Ecto neural progenitor cell (in vitro differentiated cells): ENCODE measurements at places on chromosomes 2 and 18.

DNA sequence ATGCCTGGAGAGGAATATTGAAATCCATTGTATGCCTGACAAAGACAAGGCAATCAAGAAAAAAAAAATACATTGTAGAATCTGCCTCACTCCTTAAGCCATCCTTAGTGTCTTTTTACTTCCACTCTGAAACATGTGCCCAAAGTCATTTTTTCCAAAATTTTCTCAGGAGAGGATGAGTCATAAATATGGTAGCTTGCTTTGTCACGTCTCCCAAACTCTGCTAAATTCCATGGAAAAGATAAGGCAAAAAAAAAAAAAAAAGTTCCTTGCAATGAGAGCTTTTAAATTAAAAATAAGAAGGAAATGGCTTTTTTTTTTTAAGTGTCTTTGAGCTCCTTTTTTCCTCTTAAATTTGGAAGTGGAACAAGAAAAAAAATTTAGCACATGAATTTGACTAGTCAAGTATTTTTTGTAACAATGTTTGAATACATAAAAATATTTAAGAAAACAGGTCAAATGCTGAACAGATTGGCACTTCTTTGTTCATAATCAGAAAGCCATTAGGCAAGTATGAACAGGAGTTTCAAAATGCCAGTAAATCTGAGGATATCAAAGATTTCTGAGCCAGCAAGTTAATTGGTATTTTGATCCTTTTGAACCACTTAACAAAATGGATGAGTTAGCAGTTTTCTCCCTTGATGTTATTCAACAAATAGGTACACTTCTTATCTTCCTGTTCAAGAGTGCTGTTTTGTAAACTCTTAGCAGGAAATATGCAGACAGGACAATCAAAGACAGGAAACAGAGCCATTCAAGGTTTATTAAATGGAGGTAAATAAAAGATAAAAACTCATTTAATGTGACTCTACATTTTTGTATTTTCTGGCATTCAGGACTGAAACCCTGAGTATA lies 247.3 kb upstream of the SP5 start:
- DNase-seq, result no peak

- no peak for DNase-seq
These were observed 96.4 kb downstream of the LAMA1 start for GRCh38 chr18:7020995-7021777.

- no peak for DNase-seq
These were observed 262.9 kb downstream of the HDAC4 start for GRCh38 chr2:239137898-239138283.

GRCh38 chr2:226580403-226580802 lies 219.2 kb downstream of the IRS1 start:
- DNase-seq, result no peak

DNA sequence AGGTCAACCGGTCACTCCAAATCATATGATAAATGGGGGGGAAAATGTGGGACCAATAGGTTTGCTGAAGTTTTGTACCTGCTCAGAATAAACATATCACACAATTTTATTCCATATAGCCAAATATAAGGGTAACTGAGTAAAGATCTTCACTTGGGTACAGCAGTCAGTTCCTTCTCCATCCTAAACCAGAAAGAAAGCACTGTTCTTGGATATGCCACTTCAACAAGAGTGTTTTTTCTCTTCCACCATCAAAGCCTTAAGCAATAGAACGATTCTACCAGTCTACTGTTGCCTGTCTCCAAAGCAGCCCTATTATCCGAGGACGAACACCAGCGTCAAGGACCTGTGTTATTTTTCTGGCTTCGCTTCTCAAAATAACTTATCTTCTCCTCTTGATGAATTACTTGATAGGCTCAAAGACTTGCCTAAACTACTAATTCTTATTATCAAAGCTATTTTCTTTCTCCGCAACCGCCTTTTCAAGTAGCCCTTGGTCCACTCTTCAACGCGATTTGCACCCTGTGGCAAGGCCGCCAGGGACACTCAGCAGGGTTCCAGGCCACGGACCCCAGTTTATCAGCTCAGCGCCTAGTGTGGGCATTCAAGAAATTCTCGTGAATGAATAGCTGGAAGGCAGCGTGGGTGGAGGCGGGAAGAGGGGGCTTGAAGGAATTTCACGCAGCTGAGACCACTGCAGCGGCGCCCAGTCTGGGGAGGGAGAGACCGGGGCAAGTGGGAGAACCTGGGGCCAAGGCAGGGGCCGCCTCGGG lies 646 bp downstream of the ALS2 start:
- no peak for DNase-seq

DNA sequence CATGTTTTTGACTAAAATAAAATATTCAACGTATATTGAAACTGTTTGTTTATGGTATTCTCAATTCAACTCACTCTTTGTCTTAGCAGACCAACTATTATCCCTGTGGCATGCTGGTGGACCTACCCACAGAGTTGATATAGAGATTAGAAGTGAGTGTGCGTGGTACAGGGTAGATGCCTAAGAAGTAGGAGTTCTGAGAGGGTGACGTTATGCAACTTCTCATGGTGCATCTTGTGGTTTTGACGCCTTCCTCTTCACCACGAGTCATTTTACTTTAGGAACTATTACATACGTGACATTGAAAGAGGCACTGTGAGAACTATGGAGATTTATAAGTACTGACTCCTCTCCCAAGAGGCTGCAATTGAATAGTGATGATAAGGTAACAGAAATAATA lies 26.6 kb upstream of the NAPG start:
- DNase-seq, result no peak

DNA sequence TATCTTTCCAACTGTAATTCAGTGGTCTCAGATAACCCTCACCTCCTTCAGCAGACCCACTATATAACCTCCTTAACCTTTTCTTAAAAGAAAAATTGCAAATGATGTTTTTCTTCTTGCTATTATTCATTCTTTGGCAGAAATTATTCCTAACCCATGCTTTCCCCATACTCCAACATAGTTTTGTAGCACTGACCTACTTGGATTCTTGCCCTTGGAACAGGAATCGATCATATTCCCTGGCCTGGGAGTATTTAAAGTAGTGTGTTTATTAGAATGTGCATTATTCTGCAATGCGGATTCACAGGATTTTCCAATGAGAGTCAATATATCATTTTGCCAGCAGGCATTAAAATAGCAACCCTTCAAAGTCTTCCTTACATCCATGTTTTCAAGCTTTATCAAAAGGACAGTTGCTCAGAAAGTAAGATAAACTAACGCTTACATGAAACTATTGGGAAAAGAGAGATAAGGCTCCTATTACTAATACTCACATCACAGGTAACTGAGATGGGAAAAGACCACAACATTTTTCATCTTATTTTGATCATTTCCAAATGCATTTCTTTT lies 37.4 kb downstream of the CHN1 start:
- no peak for DNase-seq

DNA sequence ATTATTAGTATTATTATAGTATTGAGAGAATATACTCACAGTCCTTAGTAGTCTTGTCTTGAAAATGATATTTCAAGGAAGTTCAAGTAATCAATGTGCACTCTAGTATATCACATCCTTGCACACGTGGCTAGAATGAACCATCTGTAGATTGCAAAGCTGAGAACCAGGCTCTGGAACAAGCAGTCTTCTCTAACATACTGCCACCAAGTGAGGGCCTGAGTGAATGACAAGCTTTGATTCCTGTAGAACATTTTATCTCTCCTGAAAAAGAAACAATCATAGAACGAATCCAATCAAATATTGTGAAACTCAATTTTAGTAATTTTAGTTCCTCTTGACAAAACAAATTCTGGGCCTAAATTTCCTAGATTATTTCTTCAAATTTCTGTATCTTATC lies 55.3 kb upstream of the SULT1C3 start:
- DNase-seq, result no peak

- no peak for DNase-seq
These were observed 249.4 kb downstream of the LOXHD1 start for GRCh38 chr18:46407486-46408166.

GRCh38 chr18:22268641-22269128 lies 99.3 kb downstream of the GATA6 start:
- no peak for DNase-seq

DNA sequence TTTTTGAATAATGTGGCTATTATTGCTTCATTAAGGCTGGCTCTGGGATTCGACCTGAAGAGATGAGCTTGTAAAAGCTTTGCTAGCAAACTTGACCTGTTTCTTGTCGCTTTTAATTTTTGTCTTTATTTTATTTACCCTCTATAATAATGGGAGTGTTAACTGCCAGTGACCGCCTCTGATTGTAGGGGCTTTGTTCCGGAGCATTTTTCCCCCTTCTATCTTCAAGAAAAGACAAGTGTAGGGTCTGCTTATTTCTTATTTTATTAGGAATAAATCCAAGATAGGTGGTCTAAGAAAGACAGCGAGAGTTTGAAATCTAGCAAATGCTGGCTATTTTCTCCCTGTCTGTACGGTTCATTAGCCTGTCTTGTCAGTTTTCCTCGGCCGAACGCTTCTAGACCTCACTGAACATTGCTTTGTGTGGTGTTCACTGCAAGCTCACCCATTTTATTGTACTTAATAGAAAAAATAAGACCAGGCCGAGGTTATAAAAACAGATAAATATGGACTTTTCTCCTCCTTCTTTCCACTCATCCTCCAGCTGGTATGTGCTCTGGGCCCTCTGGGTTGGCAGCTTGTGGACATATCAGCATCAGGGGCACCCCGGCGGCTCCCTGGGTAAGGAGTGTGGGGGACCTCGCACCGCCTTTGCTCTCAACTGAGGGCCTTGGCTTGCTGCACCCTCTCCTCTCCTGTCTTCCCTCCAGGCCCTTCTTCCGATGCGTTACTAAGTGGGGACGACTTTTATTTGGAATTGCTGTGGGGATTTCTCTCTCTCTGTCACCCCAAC lies 8.5 kb downstream of the MEIS1 start:
- DNase-seq, result no peak

DNA sequence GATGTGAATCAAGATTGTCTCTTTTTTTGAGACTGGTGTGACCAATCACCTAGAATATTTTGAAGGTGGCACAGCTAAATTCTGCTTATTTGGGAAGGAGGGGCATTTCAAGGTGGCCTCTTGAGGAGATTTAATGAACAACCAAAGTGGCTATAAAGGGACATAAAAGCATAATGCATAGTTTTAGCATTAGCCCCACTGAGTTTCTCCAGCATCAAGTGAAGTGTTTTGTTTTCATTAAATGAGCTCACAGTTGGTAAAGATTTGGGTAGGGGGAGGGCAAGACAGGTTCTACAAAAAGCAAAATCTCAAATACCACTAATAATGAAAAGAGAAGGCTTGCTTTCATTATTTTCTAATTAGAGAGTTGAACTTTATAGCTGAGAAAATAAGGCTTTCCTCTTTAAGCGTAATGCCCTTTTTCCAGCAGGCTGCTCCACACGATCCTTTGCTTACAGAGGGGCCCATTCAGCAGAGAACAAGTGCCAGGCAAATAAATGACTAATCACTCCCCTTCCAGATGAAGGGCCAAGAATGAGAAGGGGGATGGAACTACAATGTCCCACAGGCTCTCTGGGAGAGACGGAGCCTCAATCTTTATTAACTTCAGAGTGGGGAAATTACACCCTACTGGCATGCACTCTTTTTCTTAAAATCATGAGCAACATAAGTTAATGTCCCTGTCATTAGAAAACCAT lies 35.9 kb downstream of the LHCGR start:
- DNase-seq, result no peak

- no peak for DNase-seq
These were observed 359.4 kb upstream of the DSEL start for GRCh38 chr18:67875944-67876343.

DNA sequence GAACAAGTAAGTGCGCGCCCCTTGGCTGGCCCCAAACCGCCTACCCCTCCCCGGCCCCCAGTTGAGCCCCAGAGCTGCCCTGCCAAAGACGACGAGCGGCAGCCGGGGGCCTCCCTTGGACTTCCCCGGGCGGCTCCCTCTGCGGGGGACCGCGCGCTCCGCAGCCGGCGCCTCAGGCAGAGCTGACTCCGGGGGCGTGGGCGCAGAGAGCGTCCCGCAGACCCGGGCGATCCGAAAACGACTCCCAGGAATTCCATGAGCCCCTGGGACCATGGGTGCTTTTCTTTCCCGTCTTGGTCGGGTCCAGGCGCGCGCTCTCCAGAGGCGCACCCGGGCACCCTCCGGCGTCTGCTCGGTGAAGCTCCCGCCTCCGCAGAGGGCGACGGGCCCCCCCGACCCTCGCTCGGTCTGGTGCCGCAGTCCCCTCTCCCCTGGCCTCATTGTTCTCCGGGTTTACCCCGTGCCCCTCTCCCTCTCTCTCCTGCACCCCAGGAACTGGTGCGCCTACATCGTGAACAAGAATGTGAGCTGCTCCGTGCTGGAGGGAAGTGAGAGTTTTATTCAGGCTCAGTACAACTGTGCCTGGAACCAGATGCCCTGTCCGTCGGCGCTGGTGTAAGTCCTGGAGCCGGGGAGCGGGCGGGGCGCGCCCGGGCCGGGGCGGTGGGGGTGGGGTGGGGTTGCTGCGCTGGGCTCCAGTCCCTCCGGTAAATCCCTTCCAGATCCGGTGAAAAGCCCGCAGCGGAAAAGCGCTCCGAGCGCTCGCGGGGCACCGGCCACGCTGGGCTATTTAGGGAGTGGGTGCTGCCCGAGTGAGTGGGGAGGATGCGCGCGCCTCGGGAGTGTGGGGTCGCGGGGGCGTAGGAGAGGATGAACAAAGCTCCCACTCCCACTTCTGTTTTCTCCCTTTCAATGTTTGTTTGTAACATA lies 776 bp downstream of the EMILIN2 start:
- DNase-seq, result peak; percentile 79

DNA sequence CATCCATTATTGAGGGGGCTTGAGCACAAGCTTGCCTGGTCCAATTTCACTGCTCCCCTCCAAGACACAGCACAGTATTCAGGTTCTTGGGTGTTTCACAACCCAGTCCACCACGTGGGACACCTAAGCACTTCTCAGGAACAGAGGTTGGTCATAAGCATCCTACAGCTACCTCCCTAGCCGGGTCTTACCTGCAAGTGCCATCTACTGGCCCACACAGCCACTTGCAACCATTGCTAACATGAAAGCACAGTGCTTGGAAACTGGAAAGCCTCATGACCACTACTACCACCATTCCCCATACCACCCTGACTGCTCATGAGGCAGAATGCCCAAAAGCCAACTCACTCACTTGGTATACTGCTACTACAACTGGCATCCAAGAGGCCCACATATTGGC lies 105.7 kb upstream of the RPRM start:
- DNase-seq, result no peak

- no peak for DNase-seq
These were observed 296.8 kb upstream of the FBXO11 start for GRCh38 chr2:48202863-48203642.

DNA sequence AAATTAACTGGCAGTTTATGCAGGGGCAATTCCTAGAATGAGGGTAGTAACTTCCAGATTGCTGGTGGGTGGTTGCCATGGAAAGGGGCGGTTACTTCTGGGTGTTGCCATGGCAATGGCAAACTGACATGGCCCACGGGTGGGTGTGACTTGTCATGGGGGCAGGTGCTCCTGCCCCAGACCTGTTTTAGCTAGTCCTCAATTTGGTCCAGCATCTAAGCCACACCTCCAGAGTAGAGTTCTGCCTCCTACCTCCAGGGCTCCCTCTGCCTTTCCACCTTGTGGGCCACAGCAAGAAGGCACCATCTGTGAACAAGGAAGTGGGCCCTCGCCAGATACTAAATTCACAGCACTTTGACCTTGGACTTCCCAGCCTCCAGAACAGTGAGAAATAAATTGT lies 148.7 kb downstream of the TFCP2L1 start:
- DNase-seq, result no peak
